ENCODE measurements at places on chromosomes 16 and 17. TPM values are rescaled to one million over a fixed set of nuclear protein-coding genes. Genes with fewer than 3 reads are reported as not detected.

TNFSF13 gene
- polyA plus RNA-seq, result 1.4 TPM

ZNF778 gene
- polyA plus RNA-seq, result 5.0 TPM

RAPGEFL1 gene
- not detected for polyA plus RNA-seq

MYL11 gene
- polyA plus RNA-seq, result 22.2 TPM

BIRC5 gene
- 3.6 TPM for polyA plus RNA-seq

SNN gene
- 4.9 TPM for polyA plus RNA-seq

CASKIN2 gene
- polyA plus RNA-seq, result not detected

KRT13 gene
- not detected for polyA plus RNA-seq

SULT1A1 gene
- polyA plus RNA-seq, result 7.0 TPM

GP1BA gene
- not detected for polyA plus RNA-seq

TBC1D3I gene
- not detected for polyA plus RNA-seq

C17orf50 gene
- 0.28 TPM for polyA plus RNA-seq

ASPA gene
- not detected for polyA plus RNA-seq

DNA sequence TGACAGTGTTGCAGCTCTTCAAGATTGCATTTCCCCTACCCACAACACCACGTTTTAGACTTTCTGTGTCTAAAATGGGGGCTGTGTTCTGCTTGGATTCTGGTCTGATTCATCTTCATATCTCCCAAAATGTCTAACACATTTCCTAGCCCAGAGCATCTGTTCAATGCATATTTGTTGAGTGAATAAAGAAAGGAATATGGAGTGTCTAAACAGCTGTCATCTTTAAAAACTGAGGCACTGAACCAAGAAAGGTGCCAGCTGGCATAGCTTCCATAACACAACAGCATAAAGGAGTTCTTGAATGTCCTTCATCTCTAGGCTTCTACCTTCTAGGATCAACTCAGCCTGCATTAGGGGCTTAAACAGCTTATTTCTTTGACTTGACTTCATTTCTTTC lies 67.4 kb downstream of the CDH11 start:
- no peak for DNase-seq
- H3K4me1 ChIP-seq, result no peaks in the 10 kb centered on the region
- H3K36me3 ChIP-seq, result no peaks in the 10 kb centered on the region
- no peak overlapping the region for H3K27ac ChIP-seq
- H3K4me3 ChIP-seq, result no peak overlapping the region

DNA sequence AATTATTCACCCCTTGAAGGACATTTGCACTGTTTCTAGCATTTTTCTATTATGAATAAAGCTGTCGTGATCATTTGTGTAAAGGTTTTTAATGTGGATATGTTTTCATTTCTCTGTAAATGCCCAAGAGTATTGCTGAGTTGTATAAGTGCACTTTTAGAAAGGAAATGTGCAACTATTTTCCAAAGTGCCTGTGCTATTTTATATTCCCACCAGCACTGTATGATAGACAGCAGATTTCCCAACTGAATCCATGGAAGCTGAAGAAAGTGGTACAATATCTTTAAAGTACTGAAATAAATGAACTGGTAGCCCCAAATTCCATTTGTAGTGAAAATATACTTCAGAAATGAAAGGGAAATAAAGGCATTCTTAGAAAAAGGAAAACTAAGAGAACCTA lies 238.4 kb downstream of the BCAS3 start:
- H3K4me3 ChIP-seq, result no peak overlapping the region
- no peak for DNase-seq
- H3K4me1 ChIP-seq, result no peaks in the 10 kb centered on the region
- H3K27ac ChIP-seq, result no peak overlapping the region

DNA sequence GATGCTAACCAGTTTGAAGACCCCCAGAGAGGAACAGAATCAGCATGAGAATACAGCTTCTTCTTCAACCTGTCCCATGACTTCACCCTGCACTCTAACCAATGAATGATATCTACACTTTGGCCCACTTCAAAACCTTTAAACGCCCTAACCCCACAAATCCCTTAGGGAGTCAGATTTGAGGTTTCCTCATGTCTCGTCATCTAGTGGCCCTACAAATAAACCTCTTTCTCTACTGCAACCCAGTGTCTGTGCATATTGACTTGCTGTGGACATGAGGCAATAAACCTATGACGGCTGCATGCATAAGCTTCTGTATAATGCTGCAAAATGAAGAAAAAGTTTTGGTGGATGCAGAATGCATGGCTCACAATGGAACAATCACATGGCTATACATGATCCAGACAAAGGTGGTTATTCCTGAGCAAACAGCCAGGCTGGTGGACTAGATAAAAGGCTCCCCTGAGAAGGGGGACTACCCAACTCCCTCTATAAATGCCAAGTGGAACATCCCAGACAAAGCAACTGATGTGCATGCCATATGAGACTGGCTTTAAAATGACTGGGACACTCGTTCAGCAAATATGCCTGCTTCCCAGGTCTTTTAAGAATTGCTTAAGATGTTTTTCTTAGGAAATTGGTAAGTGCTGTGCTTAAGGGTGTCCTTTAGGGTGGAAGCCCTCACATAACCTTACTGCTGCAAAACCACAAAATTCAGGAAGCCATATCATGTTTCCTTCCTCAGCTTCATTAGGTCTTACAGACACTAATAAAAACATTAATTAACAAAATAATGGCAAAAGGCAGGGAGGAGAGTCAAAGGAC lies 12.2 kb downstream of the N4BP1 start:
- peaks cover 57% of the 10 kb centered on the region for H3K4me1 ChIP-seq
- peaks cover 6% of the 10 kb centered on the region for H3K36me3 ChIP-seq
- H3K27me3 ChIP-seq, result no peaks in the 10 kb centered on the region

DNA sequence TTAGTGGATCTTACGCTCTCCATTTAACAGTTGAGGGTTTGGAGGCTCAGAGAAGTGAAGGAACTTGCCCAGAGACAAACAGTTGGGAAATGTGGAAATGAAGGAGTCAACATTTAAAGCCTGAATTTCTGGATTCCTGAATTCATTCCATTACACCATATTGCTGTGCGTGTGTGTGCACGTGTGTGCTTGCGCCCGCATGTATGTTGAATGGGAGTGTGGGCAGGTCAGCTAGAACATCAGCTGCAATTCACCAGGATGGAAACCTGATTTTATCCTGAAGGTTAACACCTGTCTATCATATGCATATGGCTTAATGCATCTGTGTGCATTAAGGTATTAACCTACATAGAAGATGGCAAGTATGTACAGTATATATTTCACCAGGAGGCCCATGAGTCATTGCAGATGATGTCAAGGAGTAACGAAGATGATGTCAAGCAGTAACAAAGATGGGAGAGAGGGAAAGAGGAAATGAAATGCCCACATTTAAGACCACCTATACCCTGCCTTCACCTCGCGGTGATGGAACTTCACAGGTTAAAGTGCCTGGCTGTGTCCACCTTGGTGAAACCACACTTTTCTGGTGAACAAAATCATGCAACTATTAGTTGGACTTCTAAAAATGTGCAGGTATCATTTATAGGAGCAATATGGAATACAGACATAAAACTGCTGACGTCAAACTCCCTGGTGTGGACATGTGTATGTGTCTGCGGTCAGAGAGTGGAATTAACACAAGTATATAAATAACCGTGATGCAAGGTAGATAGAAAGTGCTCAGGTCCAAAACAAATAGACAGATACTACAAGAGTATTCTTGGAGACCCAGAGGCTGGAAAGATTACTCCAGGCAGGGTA lies 832 bp upstream of the ADAP2 start:
- no peak for DNase-seq
- H3K27ac ChIP-seq, result no peak overlapping the region
- peaks cover 22% of the 10 kb centered on the region for H3K27me3 ChIP-seq
- peak overlapping the region; percentile 35 for H3K4me3 ChIP-seq

DNA sequence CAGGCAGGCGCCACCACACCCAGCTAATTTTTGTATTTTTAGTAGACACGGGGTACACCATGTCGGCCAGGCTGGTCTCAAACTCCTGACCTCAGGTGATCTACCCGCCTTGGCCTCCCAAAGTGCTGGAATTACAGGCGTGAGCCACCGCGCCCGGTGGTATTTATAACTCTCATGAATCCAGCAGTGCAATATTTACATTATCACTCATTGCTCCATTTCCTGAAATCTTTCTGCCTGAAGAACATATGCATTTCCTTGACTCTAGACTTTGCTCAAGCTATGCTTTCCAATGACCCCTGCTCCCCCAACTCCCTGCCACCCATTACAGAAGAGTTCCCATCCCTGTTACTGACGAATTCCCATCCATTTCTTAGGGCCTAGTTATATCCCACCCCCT lies 19.7 kb upstream of the NDUFAB1 start:
- DNase-seq, result no peak
- no peaks in the 10 kb centered on the region for H3K27me3 ChIP-seq

DNA sequence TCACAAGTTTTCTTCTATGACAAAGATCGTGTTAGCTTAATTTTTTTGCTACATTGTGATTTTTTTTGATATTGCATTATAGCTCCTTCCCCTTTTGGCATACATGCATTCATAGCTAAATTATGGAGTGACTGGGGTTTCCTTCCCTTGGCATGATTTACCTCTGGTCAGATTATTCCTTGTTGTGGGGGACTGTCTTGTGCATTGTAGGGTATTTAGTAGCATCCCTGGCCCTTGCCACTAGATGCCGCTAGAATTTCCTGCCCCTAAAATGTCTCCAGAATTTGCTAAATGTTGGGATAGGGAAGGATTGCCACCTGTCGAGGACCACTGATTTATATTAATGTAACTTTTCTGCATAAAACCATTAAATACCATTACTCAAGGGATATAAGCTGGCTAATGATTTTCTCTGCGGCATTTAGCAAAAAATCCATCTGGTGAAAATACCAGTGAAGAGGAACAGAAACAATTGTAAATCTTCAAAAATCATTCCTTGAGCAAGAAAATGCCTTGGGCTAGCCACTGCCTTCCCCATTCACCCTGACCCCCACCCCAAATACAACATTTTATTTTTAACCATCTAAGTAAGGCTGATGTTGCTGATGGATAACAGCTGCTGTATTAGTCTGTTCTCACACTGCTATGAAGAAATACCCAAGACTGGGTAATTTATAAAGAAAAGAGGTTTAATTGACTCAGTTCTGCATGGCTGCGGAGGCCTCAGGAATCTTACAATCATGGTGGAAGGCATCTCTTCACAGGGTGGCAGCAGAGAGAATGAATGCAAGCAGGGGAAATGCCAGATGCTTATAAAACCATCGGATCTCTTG lies 195.2 kb downstream of the MAP2K6 start:
- no peak overlapping the region for H3K4me3 ChIP-seq
- no peaks in the 10 kb centered on the region for H3K27me3 ChIP-seq
- H3K27ac ChIP-seq, result no peak overlapping the region
- DNase-seq, result no peak

DNA sequence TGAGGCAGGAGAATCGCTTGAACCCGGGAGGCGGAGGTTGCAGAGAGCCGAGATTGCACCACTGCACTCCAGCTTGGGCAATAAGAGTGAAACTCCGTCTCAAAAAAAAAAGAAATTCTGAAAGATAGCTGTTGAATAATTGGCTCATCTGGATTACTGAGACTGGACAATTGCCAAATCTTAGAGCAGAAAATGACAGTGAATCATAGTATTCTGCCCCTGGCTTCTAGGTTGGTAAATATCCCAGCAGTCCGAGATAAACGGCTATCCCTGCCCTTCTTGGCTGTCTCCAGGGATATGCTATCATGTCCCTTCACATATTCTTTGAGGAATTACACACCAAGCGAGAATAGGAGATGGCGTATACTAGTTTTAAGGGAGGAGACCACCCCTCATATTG lies 35.5 kb upstream of the METTL16 start:
- H3K36me3 ChIP-seq, result no peaks in the 10 kb centered on the region
- H3K4me3 ChIP-seq, result no peak overlapping the region

DNA sequence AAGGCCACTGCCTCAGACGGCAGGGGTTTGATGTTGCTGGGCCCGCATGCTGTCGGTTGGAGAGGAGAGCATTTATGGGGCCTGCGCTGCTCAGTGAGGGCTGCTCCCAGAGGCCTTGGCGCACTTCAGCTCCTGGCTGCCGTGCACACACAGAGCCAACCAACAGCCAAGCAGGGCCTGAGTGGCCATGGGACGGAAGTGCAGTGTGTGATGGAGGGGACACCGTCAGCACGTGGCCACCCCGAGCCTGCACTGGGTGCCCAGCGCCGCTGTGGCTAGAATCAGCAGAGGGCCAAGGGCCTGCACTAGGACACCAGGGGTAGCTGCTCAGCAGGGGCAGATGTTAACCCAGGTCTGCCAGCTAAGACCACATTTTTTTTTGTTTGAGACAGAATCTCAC lies 21.8 kb downstream of the KLHL36 start:
- H3K36me3 ChIP-seq, result no peaks in the 10 kb centered on the region
- DNase-seq, result no peak
- peaks cover 4% of the 10 kb centered on the region for H3K4me1 ChIP-seq
- H3K4me3 ChIP-seq, result no peak overlapping the region
- no peak overlapping the region for H3K27ac ChIP-seq
- peaks cover 2% of the 10 kb centered on the region for H3K27me3 ChIP-seq

DNA sequence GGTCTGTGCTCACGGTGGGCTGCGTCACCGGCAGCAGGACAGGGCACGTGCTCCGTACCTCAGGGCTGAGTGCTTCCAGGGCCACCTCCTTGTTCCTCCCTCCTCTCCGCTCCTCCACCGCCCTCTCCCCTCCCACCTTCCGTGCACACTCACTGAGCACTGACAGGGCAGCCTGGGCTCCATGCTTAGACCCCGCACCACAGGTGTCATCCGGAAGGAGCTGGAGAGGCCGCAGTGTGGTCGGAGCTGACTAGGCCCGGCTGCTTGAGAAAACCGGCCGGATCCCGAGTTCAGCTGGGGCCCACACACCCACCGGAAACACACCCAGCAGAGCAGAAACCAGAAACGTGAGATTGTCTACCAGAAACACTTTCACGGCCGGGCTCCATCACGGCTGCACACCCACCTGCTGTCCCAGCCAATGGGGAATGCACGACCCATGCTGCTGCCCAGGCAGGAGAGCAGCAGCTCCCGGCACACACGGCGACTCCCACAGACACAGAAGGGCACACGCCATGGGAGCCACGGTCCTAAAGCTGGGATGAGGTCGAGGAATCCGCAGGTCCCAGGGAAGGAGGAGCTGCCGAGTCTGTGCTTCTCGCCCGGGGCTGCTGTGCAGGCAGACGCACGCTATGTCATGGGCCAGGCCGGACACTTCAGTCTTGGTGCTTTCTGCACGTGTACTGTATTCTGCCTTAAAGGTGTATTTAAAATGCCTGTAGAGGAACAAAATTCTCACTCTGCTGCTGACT lies 55.0 kb upstream of the ZNF469 start:
- H3K4me3 ChIP-seq, result no peak overlapping the region
- no peaks in the 10 kb centered on the region for H3K4me1 ChIP-seq
- H3K27me3 ChIP-seq, result peaks cover 1% of the 10 kb centered on the region
- no peak overlapping the region for H3K27ac ChIP-seq

GRCh38 chr16:80198311-80199299 lies 342.2 kb upstream of the DYNLRB2 start:
- no peaks in the 10 kb centered on the region for H3K4me1 ChIP-seq
- H3K36me3 ChIP-seq, result no peaks in the 10 kb centered on the region
- H3K27me3 ChIP-seq, result peaks cover 9% of the 10 kb centered on the region
- DNase-seq, result no peak

Measured in immature natural killer cell (primary cell).